Stimulated activated CD4-positive, alpha-beta T cell treated with anti-CD3 and anti-CD28 coated beads, Interleukin-1b, Interleukin-23, amount 100 ng/mL, for 1 hour (primary cell): ENCODE measurements at places on chromosomes 2 and 18.

GRCh38 chr2:72423756-72424155 lies 276.1 kb upstream of the CYP26B1 start:
- DNase-seq: no peak

DNA sequence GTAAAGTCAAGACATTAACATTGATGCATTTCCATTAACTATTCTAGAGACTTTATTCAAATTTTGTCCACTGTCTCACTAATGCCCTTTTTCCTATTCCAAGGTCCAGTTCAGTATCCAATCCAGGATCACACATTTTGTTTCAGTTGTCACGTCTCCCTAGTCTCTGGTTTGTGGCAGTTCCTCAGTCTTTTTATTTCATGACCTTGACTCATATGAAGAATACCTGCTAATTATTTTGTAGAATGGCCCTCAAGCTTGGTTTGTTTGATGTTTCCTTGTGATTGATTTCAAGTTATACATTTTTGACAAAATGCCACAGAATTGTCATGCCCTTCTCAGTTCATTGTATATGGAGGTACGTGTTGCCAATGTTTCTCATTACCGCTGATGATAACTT lies 145.2 kb downstream of the FHOD3 start:
- no peak for DNase-seq

DNA sequence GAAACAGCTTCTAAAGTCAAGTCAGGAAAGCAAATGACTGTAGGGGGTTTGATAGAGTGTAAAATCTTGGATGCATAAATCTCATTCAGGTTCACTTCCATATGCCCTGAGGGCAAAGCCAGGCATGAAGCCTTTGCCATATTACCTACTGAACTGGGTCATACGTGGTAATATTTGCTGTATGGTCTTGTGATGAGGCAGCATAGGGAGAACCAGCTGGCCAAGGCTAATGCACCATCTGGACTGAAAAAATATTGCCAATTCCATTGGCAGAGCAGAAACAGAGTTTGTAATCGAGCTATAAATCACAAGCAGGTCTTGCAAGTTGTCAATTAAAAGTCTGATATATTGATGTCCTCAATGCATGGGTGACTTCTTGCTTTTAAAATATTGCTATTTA lies 243.8 kb downstream of the ERBB4 start:
- DNase-seq: no peak

GRCh38 chr2:7681881-7682461 lies 764.8 kb downstream of the RNF144A start:
- DNase-seq: no peak

DNA sequence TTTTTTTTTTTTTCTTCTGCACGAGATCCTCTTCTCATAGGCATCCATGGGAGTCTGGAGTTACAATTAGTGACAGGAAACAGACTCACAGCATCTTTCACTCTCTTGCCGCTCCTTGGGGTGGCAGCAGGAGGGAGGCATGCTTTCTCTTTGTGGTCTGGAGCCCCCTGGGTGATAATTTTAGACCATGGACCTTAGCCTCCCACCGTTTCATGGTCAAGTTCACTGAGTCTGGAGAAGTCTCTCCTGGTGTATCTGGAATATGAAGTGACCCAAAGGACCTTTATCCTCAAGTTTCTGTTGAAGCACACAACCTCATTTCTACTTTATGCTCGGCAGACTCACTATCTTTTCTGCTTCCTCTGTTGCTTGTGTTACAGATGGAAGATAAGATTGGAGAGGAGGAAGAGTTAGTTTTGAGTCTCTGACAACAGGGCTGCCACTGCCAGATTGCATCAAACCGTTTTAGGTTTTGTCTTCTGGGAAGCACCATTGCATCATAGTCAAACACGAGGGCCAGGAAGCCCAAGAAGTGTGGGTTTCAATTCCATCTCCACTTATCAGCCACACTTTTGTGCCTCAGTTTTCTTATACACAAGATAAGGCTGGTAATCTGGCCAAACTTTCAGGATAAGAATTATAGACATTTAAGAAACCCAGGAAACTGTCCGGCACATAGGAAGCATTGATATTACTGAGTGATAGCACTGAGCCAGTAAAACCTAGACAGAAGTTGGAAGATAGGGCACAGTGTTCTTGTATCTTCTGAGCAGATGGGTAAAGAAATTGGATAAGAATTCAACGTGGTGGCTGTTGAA lies 62.3 kb downstream of the ADCYAP1 start:
- no peak for DNase-seq

GRCh38 chr2:164671664-164672396 lies 50.5 kb upstream of the GRB14 start:
- DNase-seq: no peak

GRCh38 chr2:223383315-223383714 lies 218.8 kb downstream of the SCG2 start:
- DNase-seq: no peak

- DNase-seq: no peak
These were observed 80.3 kb upstream of the ARL4C start for GRCh38 chr2:234577191-234577590.

DNA sequence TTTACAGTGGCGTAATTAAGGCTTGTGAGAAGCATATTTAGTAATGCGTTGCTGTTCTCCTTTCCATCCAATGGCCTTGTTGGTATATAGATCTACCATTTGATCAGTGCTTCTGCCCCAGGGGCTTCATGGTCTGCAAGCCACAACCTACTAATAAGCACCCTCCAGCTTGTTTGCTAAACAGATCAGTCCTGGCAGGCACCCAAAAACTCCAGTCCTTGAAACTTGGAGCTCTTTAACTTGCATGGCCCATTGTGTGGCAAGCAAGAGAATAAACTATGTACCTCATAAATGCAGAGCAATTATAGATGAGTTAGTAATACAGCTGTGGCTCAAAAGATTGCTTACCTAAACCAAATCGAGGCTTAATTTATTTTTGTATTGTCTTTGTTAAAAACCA lies 158.5 kb downstream of the FTCDNL1 start:
- no peak for DNase-seq

DNA sequence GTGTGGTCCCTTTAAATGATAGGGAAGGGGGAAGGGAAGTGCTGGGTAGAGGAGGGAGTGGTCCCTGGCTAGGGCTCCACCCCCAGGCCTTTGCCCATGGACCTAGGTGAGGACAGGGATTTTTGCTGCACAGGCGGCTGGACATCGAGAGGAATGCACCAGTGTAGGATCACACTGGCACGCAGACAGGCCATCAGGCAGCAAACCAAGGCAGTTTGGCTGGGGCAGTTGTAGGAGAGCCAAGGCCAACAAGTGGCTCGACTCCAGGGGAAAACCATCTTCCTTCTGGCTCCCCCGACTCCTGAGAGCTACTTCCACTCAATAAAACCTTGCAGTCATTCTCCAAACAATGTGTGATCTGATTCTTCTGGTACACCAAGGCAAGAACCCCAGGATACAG lies 402.0 kb upstream of the LRRTM1 start:
- DNase-seq: no peak

- no peak for DNase-seq
These were observed 29.3 kb downstream of the FEZ2 start for GRCh38 chr2:36568516-36569246.

- no peak for DNase-seq
These were observed 33.9 kb downstream of the CD8B2 start for GRCh38 chr2:106521016-106521415.

- DNase-seq: no peak
These were observed 3.7 kb upstream of the SPR start for GRCh38 chr2:72883356-72883962.
